ENCODE measurements at places on chromosomes 4 and X.

DNA sequence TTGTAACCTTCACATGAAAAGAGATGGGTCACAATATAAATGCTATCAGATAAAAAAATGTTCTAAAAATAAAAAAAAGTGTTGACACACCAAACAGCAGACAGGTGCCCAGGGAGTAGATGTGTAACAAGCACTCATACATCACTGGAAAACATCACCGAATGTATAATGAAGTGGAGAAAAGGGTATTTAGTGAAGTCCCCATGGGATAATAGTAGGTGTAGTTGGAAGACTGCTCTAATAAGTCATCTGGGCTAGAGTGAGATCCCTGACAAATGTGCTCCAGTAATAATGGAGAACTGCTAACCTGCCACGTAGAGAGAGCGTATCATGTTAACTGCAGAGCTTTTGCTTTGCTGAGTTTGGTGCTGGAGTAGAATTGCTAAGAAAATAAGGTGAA lies 152.0 kb downstream of the GRIA2 start:
- DNase-seq = no peak

- no peak for DNase-seq
Measured at GRCh38 chr4:101600287-101600686, 190.2 kb upstream of the BANK1 start.

DNA sequence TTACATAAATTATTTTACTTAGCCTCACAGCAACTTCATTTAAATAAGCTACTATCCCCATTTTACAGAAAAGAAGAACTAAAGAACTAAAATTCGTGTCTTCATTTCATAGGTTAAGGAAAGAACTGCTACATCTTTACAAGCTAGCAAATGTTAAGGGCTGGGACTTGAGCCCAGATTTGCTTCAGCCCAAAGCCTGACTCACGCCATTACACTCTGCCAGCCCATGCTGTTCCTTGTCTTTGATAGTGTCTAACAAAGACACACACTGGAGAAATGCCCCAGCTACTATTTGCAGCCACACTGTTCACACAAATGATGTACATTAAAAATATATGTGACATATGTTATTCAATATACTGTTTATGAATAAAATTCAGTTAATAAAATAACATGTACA lies 29.0 kb upstream of the ERVMER34-1 start:
- DNase-seq = no peak

DNA sequence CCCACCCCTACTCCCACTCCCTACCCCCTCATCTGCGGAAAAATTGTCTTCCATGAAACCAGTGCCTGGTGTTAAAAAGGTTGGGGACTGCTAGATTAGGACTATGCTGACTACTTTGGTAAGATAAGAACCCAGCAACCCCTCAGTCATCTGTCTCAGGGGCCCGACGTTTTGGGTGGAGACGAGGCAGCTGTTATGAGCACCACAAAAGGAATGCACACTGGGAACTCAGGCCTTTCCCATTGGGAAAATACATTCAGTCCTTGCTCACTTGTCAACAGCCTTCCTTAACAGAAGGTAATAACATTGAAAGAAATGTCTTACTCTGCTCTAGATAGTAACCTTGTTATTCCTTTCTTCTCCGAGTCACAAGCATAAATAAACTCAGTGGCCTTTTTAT lies 310.8 kb downstream of the AFF2 start:
- no peak for DNase-seq

GRCh38 chr4:147842573-147842972 lies 110.7 kb downstream of the ARHGAP10 start:
- DNase-seq = no peak

DNA sequence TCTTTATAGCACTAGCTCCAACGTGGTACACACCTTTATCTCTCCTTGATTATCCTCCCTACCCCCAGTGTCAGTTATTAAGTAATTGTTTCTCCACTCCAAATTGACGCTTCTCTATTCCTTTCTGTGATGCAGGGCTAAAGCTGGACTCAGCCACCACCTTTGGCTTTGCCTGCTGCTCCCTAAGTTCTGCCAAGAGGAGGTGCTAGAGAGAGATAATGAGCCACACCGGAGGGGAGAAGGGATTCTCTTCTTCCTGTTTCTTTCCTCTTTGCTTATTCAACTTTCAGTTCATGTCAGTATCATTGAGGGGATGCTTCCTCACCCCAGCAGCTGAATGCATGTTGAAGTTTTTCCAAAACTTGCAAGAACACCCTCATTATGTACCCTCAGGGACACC lies 176.5 kb downstream of the GBA3 start:
- DNase-seq = no peak

- no peak for DNase-seq
Measured at GRCh38 chr4:37872310-37872988, 18.4 kb upstream of the TBC1D1 start.

GRCh38 chr4:53748328-53748772 lies 157.1 kb upstream of the LNX1 start:
- no peak for DNase-seq

Measured in CD4-positive, alpha-beta T cell treated with Interleukin-6 at 100 ng/mL for 8 hours (primary cell).